Activated CD8-positive, alpha-beta T cell treated with anti-CD3 and anti-CD28 coated beads, Interleukin-2, amount 10 ng/mL, durations not matched to agents 7 days and 5 days (primary cell): ENCODE measurements at places on chromosomes 13 and 19. TPM values are rescaled to one million over a fixed set of nuclear protein-coding genes. Genes with fewer than 3 reads are reported as not detected.

The TSKS gene
- total RNA-seq, result 1.5 TPM

The ZNF20 gene
- 4.1 TPM for total RNA-seq

The NRTN gene
- total RNA-seq, result not detected

The TRPM4 gene
- not detected for total RNA-seq

The CEACAM19 gene
- 0.34 TPM for total RNA-seq

The CERS1 gene
- total RNA-seq, result not detected

The PROZ gene
- total RNA-seq, result not detected

The CYP4F3 gene
- total RNA-seq, result not detected

The KLK12 gene
- total RNA-seq, result not detected

The ZNF610 gene
- 1.6 TPM for total RNA-seq

The GAPDHS gene
- not detected for total RNA-seq

The CPAMD8 gene
- 0.13 TPM for total RNA-seq

The SBK2 gene
- total RNA-seq, result not detected

The SIAH3 gene
- not detected for total RNA-seq

The CXCL17 gene
- not detected for total RNA-seq

The ZSWIM9 gene
- total RNA-seq, result 10.3 TPM

The FPR1 gene
- not detected for total RNA-seq

The ZNF417 gene
- 21.4 TPM for total RNA-seq

The FUT3 gene
- not detected for total RNA-seq
